ENCODE measurements at places on chromosomes 12 and 14.

DNA sequence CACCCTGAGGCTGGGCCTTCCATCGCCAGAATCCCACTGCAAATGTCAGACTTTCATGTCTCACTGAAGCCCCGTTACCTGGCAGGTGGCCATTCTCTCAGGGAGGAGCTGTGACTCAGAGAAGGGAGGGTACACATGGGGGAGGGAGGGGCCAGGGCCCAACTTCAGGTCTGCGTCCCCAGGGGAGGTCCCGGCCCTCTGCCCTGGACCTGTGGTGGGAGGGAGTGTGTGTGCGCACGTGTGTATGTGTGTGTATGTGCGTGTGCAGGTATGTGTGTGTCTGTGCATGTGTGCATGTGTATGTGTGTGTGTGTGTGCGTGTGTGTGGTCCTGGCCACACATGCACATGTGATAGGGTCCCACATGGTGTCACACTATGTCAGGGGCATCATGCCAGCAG lies 50.9 kb downstream of the MVK start:
- DNase-seq, result no peak

DNA sequence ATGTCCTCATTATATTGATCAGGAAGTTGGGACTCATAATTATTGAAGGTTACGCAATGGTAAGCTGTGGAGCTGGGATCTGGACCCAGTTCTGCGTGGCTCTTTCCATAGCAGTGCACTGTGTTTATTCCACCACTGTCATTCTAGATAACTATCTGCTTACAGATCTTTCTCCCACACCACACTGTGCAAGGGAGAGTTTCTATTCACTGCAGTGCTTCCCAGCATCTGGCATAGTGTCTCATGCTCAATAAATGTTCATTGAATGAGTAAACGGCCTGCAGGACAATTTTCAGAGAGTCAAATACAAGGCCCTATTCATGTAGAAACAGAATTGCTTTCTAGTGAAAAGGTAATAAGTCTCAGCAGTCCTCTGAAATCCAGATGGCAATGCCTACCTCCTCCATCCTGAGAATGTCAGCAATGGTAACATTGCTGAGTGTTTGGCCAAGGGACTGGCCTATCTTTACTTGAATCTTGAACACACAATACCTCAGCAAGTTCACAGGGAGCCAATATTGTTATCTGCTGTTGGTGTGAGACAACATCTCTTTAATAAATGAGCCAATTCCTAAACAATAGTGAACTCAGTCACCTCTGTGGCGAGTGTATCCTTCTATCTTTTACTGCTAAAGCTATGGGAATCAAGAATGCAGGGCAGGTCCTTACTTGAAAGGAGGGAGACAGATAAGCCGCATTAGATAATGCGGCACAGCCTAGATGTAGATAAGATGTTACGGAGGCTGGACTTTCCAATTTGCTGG lies 332.4 kb upstream of the PRICKLE1 start:
- DNase-seq, result no peak

- DNase-seq, result no peak
Measured at GRCh38 chr12:111426344-111427185, 20.8 kb downstream of the SH2B3 start.

GRCh38 chr12:113994051-113994450 lies 27.9 kb upstream of the RBM19 start:
- no peak for DNase-seq

DNA sequence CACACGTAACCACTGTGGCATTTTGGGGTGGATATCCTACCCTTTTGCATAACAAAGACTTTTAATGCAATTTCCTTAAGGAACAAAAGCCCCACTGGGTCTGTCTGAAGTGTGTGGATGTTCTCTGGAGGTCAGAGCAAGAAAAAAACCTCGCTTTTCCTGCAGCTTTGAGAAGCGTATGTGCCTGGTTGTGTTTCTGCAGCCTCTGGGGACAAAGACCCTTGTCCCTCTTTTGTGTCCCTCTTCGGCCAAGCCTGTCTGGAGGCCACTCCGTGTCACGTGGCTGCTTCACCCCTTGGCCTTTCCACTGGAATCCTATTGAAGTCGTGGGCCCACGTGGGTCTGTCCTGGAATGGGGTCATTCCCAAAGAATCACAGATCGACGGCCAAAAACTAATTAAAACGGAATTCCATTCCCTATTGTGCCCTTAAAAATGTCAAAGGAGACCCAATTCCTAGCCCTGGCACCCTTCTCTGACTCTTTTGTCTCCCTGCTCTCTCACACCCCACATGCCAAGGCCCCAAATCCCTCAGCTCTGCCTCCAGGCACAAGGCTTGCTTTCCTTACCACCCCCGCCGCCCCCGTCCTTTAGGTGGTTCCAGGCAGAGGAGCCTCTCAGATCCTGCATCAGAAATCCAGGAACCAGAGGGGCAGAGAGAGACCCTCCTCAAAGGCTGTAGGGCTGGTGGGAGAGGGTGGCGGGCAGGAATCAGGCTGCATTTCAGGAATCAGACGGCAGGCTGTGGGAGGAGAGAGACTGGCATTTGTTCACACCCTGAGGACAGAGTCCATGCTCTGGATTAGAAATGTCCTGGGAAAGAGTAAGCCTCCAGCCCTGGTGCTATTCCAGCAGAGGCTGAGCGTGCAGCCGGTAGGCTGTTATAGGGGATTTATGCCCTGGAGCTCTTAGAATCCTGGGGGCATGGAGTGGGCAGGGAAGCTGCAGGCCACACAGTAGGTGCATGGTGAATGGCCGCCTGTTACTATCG lies 12.6 kb upstream of the CYP46A1 start:
- no peak for DNase-seq
